ENCODE measurements at places on chromosomes 11 and 22.
A peak's percentile ranks its signal among the peaks of the same experiment; 100 is the strongest.

- no peak for DNase-seq
- no peaks in the 10 kb centered on the region for H3K36me3 ChIP-seq
- H3K27ac ChIP-seq: no peak overlapping the region
- no peak overlapping the region for H3K4me3 ChIP-seq
- peaks cover 4% of the 10 kb centered on the region for H3K4me1 ChIP-seq
- peaks cover 48% of the 10 kb centered on the region for H3K27me3 ChIP-seq
Measured at GRCh38 chr22:23437779-23438178, 142.3 kb downstream of the IGLL1 start.

DNA sequence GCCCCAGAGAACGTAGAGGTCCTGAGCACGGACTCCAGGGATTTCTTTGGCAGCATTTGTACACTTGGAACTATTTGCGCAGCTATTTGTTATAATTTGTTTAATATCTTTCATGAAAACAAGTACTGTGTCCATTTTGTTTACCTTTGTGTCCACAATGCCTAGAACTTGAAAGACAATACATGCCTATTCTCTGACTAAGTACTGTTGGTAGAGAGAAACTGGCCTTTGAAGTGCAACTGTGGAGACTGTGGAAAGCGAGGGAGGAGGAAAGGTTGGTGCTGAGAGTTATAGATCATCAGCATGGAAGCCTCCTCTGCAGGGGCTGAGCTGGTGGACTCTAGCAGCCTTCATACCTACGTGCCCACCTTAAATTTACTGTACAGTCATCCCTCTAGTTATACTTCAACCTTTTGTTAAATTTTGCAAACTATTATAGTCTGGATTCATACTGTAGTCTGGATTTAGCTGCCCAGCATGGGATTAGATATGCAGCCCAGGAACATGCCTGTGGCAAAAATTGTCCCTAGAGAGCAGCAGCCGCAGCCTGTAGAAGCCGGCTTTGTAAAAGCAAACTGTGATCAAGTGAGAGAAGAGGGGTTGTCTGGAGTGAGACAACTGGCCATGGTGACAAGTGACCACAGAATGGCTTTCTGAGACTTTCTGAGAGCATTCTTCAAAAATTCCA is 24.2 kb upstream of the YAP1 start:
- DNase-seq: no peak
- no peaks in the 10 kb centered on the region for H3K4me1 ChIP-seq
- no peak overlapping the region for H3K4me3 ChIP-seq

- H3K36me3 ChIP-seq: no peaks in the 10 kb centered on the region
- no peak overlapping the region for H3K27ac ChIP-seq
- peaks cover 9% of the 10 kb centered on the region for H3K27me3 ChIP-seq
- no peak for DNase-seq
- no peak overlapping the region for H3K4me3 ChIP-seq
Measured at GRCh38 chr22:46519377-46519776, 18.0 kb downstream of the CELSR1 start.

- H3K27ac ChIP-seq: no peak overlapping the region
- H3K27me3 ChIP-seq: no peaks in the 10 kb centered on the region
- no peaks in the 10 kb centered on the region for H3K4me1 ChIP-seq
- H3K4me3 ChIP-seq: no peak overlapping the region
- no peak for DNase-seq
Measured at GRCh38 chr11:103284260-103284659, 175.0 kb downstream of the DYNC2H1 start.

- no peak overlapping the region for H3K4me3 ChIP-seq
- no peaks in the 10 kb centered on the region for H3K36me3 ChIP-seq
- peaks cover 6% of the 10 kb centered on the region for H3K4me1 ChIP-seq
- no peak for DNase-seq
Measured at GRCh38 chr22:25007444-25008106, 55.1 kb downstream of the KIAA1671 start.

GRCh38 chr11:19818619-19819018 is 106.0 kb downstream of the NAV2 start:
- no peak overlapping the region for H3K27ac ChIP-seq
- no peak overlapping the region for H3K4me3 ChIP-seq
- H3K4me1 ChIP-seq: no peaks in the 10 kb centered on the region
- no peak for DNase-seq
- H3K27me3 ChIP-seq: peaks cover 36% of the 10 kb centered on the region
- H3K36me3 ChIP-seq: no peaks in the 10 kb centered on the region

DNA sequence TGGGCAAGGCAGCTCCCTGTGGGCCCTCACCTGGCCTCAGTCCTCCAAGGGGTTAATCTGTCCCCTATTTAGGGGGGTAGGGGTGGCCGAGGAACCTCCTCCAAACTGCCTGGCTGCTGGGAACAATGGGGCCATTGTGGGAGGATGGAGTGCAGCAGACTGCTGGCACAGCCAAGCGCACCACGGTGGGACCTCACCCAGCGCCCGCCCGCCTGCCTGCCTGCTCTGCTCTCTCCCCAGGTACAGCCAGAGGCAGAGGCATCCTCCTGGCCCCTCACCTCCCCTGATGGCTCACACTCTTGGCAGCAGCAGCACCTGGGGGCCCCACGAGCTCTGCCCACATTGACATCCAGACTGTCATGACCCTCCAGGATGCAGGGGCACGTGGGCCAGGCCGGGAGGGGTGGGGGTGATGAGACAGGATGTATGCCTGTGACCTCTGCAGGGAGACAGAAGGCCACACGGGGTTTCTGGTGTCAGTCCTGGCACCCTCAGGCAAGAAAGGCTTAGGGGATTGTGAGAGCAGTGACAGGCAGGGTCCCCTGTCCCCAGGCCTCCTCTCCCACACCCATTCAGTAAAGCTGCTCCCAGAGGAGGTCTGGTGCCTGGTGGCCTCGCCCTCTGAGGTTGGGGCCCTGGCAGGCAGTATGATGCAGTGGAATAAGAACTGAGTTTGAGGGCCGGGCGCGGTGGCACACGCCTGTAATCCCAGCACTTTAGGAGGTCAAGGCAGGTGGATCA is 11.4 kb downstream of the BCL9L start:
- H3K27ac ChIP-seq: peak overlapping the region; percentile 99
- H3K36me3 ChIP-seq: peaks cover 84% of the 10 kb centered on the region
- peaks cover 80% of the 10 kb centered on the region for H3K4me1 ChIP-seq
- peak overlapping the region; percentile 91 for H3K4me3 ChIP-seq

- H3K27ac ChIP-seq: no peak overlapping the region
- peak overlapping the region; percentile 81 for H3K4me3 ChIP-seq
- no peaks in the 10 kb centered on the region for H3K27me3 ChIP-seq
Measured at GRCh38 chr11:13283636-13284035, 6.0 kb downstream of the BMAL1 start.

GRCh38 chr11:96783311-96783710 is 393.5 kb downstream of the JRKL start:
- no peak overlapping the region for H3K4me3 ChIP-seq
- DNase-seq: no peak
- no peak overlapping the region for H3K27ac ChIP-seq
- no peaks in the 10 kb centered on the region for H3K4me1 ChIP-seq
- H3K27me3 ChIP-seq: no peaks in the 10 kb centered on the region

DNA sequence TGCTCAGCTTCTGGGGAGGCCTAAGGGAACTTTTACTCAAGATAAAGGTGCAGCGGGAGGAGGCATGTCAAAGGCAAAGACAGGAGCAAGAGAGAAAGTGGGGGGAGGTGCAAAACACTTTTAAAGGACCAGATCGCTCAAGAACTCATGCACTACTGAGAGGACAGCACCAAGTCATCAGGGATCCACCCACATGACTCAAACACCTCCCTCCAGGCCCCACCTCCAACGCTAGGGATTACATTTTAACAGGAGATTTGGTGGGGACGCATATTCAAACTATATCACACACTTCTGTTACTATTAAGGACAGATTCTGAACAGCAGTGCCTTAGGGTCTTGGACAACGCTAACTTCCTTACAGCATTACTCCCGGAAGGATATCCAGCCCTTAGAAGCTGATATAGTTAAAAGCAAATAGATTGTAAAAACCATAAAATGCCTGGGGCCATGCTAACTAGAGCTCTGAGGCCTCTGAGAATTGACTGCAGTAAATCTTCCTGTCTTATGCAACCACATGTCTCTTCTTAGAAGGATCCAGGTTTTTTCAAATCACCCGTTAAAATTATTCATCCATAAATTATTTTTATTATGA is 16.7 kb upstream of the ZC3H12C start:
- no peak overlapping the region for H3K27ac ChIP-seq
- DNase-seq: no peak
- H3K27me3 ChIP-seq: no peaks in the 10 kb centered on the region

GRCh38 chr11:126564566-126564965 is 209.1 kb downstream of the ST3GAL4 start:
- no peak overlapping the region for H3K27ac ChIP-seq
- no peak for DNase-seq
- no peak overlapping the region for H3K4me3 ChIP-seq
- peaks cover 60% of the 10 kb centered on the region for H3K27me3 ChIP-seq

DNA sequence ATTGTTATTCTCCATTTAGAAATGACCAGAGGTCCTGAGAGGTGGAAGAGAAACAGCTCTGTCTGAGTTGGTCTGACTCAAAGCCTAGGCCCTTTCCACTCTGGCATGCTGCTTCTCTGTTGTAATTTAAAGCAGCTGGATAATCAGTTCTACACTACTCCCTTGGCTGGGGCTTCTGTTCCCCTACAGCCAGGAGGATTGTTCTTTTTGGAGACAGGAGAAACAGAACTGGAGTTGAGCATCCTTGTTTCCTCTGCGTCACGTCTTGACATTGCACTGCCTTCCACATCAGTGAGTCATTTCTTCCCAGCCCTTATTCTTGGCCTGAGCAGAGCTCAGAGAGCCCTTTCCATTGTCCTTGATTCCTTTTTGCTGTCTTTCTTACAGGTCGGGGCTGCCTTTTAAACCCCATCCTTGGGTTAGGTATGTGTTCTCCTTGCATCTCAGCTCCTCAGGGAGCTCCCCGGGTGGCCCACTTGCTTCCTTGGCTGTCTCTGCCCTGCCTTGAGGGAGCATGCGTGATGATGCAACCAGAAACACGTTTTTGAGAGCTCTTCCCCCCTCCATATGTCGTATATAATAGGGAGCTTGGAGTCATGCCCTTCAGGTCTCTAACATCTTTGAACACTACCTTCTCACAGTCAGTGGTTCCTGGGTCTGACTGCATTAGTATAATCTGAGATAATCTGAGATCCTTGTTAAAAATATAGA is 35.7 kb downstream of the CYB5R2 start:
- H3K36me3 ChIP-seq: peaks cover 4% of the 10 kb centered on the region
- H3K4me1 ChIP-seq: no peaks in the 10 kb centered on the region
- no peak overlapping the region for H3K4me3 ChIP-seq
- no peak for DNase-seq

GRCh38 chr22:17101475-17102296 is 16.9 kb downstream of the IL17RA start:
- peaks cover 73% of the 10 kb centered on the region for H3K36me3 ChIP-seq
- H3K4me1 ChIP-seq: peaks cover 39% of the 10 kb centered on the region
- H3K27me3 ChIP-seq: no peaks in the 10 kb centered on the region
- H3K27ac ChIP-seq: peak overlapping the region; percentile 68
- no peak for DNase-seq

All from effector memory CD8-positive, alpha-beta T cell (primary cell).